IMR-90 (cell line): ENCODE measurements at places on chromosomes 7 and 10.

GRCh38 chr7:136877990-136878389, 9.5 kb downstream of the CHRM2 start:
- peak; percentile 35 for DNase-seq

- no peak for DNase-seq
Measured at GRCh38 chr7:43922726-43923125, 3.5 kb upstream of the UBE2D4 start.

DNA sequence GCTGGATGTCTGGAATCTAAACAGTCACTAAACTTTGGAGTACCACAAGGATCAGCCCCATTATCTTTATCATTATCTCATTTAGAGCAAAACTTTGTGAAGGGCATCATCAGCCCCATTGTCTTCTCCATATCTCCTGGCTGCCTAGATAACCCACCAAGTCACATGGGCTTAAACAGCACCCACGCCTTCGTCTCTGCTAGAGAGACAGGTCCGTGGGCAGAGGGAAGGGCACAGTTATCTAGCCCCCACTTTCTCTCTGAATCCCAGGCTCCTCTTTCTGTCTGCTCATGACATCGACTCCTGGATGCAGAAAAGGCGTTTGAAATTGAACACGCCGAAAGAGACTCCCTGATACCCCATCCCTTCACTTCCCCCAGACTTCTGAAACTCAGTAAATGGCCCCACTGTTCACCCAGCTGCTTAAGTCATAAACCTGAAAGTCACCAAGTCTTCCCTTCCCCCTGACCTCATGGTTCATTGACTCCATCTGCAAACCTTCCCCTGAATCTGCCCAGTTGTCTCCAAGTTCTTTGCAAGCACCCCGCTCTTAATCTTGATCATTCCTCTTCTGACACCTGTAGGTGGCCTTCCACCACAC, 20.9 kb upstream of the PARD3 start:
- DNase-seq: no peak

DNA sequence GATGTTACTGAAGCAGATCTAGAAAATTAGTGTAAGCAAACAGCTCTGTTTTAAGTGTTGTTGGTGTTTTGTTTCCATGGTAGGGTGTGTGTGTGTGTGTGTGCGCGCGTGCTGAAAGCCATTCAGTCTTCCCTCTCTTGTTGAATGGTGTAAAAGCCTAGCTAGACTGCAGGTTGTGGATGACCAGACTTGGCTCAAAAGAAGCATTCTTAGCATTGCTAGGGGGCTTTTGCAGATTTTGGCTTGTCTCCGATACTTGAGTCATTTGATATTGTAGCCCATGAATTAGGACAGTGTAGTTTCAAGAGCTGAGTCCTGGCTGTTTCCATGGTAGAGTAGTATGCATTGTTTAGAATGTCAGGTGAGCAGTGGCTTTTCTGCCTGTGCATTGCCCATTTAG, 99.1 kb downstream of the SND1 start:
- peak; percentile 89 for DNase-seq

DNA sequence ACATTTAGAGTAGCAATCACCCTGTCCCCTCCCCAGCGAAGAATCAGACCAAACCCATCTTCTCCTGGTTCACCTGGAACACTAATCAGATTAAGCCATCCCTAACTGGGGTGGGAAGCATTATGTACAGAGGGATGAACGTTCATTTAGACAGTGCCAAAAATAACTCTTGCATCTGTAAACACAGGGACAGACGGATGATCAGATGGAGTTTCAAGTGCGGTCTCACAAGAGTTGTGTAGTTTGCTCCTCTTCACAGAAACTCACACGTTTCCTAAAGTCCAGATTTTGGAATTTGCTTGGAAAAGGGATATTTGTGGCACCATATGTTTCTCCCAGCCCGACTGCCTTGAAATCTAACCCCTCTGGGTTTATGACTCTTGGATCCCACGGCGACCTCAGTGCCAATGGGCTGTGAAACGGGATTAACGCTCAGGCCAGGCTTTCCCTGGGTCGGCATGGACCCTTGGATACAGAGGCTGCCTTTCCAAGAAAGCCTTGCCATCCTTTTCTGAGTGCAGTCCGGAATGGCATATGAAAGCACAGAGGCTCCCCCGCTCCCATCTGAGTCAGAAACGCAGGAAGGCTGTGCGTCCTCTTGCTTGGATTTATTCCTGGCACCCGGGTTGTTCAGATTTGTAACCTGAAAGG, 293.2 kb upstream of the HABP2 start:
- DNase-seq: no peak

DNA sequence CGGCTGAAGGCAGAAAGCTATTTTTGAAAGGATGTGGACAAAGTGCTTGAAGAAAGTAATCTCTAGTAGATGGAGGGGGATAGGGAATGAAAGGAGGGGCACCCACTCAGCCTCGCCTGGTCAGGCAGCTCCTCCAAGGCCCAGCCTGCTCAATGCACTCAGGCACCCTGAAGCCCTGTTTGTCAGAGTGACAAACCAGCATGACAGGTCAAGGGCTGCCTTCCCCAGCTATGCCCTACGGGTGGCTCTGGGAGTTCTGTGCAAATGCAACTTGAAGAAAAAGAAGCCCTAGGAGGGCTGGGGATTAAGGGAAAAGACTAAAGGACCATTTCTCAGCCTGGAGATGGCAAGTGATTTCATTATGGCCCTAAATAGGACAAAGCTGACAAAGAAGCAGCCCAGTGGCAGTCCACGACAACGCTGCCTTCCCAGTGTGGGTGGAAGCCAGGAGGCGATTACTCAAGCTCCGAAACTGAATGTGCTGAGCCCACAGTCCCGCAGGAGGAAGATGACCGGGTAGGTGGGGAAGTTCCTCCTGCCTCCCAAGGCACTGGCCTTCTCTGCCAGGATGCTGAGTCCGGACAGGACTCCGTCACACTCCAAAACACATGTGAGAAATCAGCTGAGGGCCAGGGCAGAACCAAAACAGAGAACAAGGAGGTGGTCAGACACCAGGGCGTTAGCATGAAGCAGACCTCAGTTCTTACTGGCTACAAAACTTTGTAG, 16.3 kb downstream of the LIPA start:
- DNase-seq: no peak

- DNase-seq: peak; percentile 92
Measured at GRCh38 chr10:79322616-79323543, 24.4 kb upstream of the PPIF start.

DNA sequence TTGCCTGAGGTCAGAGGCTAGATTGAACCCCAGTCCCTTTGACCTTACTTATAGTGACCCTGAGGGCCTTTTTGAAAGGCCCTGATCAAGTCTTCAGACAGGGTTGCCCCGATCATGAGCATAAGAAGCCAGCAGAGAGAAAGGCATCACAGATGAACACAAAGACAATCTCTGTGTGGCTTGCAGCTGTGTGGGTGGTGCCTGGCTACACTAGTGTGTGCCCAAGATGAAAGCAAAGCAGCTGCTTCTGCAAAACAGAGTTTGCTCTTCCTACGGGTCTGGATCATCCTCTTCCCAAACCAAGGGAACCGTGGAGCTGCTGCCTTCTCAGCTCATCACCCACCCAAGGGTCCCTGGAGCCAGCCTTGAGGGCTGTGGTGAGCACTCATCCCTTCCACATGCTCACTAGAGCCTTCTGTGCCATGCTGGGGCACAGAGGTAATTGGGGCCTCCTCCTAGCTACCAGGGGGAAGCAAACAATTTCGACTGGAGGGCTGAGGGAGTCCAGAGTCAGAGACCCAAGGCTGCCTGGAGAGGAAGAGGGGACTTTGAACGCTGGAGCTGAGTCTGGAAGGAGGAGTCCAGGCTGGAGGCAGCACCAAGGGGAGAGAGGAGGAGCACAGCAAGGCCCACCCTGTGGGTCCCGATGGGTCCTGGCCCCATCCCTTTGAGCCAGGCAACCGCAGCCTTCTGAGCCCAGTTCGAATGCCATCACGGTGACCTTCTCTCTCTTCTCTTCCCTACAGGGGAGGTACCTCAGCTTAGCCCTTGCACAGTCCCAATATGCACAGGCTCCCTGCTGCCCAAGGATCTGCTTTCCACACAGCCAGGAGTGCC, 42.3 kb downstream of the ANTXRL start:
- DNase-seq: no peak

- DNase-seq: no peak
Measured at GRCh38 chr10:26481315-26481692, 43.2 kb downstream of the APBB1IP start.

DNA sequence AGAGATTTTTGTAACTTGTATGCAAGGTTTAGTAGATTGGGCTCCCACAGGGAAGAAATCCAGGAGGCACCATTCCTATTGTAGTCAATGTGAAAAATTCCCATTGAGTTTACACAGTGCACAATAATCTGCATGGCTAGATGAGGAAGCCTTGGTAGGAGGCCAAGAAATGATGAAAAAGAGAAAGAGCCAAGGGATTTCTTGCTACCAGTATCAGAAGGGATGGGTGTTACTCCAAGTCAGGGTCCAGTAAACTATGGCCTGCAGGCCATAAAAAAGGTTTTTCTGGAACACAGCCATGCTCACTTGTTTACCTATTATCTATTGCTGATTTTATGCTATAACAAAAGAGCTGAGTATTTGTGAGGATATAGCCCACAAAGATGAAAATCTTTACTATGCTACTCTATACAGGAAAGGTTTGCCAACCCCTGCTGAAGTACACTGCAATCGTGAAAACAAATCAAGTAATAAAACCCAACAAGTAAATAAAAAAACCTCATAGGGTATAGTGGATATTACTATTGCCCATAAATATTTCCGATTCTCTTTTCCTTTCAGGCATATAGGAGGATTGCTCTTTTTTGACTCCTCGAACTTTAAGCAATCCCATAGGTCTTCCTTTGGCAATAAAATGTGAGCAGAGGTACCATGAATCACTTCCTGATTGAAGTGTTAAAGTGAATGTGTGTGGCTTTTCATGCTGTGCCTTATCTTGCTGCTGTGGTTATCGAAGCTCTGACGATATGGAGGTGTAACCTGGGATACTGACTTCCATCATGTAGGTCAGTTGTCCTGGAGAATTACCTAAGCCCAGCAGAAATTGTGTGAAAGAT, 256.3 kb upstream of the MAGI2 start:
- peak; percentile 56 for DNase-seq

DNA sequence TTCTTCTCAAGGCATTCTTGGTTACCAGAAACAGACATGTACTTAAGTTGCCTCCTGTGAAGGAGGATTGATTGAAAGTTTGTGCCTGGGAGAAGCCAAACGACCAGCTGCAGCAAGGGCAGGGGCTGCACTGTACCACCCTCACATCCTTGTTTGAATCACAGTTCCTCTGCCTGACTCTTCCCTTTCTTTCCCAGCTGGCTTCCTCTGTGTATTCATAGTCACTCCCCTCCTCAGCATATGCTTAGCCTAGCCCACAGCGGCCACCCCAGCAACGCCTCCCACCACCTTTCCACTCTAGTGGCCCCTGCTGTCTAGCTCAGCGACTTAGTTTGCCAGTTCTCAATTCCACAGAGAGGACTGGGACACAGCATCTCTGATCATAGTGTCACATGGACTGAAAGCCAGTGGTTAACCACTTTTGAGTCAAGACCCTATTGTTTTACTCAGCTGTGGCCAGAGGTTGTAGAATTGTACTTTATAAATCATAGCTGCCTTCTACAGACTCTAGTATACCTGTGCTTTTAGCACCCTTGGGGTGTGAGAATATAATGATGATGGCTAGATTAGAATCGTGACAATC, 643.0 kb downstream of the SUGCT start:
- DNase-seq: no peak

DNA sequence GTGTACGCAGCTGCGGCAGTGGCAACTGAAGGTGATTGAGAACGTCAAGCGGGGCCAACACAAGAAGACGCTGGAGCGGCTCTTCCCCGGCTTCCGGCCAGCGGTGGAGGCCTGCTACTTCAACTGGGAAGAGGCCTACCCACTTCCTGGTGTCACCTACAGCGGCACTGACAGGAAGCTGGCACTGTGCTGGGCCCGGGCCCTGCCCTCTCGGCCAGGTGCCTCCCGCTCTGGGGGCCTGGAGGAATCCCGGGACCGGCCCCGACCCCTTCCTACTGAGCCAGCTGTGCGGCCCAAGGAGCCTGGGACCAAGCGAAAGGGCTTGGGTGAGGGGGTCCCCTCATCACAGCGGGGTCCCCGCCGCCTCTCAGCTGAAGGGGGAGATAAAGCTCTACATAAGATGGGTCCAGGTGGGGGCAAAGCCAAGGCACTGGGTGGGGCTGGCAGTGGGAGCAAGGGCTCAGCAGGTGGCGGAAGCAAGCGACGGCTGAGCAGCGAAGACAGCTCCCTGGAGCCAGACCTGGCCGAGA, 6.5 kb downstream of the ZSWIM8 start:
- DNase-seq: no peak

DNA sequence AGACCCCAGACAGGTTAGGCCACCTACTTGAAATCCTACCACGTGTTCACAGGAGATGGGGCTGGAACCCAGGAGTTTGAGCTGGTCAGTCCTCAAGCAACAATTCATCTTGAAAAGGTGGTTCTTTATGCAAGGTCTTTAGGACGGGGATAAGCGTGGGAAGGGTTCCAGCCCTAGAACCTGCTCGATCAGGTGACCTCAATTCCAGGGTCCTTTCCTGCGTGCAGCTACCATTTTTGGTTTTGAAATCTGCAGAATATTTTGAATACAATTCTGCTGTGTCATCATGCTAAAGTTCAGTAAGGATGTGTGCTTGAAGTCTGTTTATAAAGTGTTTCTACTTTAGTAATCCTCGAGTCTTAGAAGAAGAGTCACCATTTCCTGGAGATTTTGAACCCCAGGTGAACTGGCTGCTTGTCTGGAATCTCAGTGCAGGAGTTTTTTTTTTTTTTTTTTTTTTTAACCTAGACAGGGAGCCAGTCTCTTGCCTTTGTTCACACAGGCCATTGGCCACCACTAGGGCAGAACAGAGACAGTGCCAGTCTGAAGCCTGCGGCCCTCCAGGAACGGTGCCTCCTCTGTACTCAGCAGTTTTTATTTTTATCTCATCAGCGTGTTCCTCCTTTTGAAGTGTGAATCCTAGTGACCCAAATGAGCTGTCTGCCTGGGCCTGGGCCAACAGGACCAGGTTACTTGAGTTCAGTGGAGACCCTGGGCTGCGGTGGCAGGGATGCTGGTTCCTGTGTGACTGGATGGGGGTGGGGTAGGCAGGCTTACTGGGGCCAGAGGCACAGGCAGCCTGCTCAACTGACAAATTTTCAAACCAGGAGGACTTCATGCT, 54.6 kb downstream of the EEPD1 start:
- peak; percentile 96 for DNase-seq

DNA sequence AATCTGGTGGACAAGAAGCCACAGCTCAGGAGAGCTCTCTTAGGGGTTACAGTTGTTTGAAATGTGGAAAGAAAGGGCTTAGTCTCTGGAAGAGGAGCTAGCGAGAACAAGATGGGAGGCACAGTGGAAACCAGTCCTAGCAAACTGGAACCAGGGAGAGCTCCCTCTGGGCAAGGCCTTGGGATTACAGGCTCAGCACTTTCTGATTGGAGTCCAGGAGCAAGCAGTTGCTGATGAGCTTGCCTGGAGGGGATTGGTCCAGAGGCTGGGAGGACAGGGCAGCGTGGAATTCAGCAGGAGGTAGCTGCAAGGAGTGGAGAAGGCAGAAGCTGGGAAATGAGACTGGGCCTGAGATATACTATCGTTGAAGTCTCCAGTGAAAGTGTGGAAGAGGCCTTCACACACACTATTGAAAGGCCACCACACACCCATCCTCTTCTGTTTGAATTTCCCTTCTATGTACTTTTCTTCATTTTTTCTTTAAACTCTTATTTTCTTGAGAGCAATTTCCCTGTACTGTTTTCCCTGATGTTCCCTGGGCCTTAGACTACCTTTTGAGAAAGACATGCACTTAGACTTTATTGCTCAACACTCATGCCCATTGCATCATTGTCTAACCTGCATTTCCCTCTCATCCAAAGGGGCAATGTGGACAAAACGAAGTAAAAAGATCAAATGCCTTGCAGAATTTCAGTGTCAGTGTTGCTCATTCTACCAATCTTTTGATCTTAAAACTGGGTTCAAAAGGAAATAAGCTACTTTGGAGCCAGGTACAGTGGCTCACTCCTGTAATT, 57.8 kb upstream of the LANCL2 start:
- peak; percentile 12 for DNase-seq
